ENCODE measurements at places on chromosomes 11 and 22.

DNA sequence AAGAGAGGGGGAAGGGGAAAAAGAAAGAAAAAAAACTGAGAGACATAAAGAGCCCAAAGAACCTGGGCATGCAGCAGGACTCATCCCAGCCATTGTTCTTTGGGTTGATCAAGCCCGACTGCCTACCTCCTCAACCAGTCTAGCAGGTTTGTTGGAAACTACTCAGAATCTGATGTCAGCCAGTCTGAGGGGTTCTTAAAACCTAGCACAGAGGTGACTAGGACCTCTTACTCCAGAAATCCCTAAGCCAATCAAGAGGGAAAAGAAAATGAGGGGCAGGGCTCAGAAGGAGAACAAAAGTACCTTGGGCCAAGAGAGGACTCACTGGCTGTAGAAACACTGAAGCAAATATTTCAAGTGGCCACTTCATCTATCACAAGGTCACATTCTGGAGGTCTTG lies 228.0 kb downstream of the AASDHPPT start:
- no peak for DNase-seq

- DNase-seq = no peak
Measured at GRCh38 chr11:129608711-129609110, 206.9 kb upstream of the TMEM45B start.

- DNase-seq = no peak
Measured at GRCh38 chr11:3089236-3090061, 32.2 kb upstream of the CARS1 start.

GRCh38 chr11:117126223-117126965 lies 17.7 kb upstream of the PAFAH1B2 start:
- no peak for DNase-seq

DNA sequence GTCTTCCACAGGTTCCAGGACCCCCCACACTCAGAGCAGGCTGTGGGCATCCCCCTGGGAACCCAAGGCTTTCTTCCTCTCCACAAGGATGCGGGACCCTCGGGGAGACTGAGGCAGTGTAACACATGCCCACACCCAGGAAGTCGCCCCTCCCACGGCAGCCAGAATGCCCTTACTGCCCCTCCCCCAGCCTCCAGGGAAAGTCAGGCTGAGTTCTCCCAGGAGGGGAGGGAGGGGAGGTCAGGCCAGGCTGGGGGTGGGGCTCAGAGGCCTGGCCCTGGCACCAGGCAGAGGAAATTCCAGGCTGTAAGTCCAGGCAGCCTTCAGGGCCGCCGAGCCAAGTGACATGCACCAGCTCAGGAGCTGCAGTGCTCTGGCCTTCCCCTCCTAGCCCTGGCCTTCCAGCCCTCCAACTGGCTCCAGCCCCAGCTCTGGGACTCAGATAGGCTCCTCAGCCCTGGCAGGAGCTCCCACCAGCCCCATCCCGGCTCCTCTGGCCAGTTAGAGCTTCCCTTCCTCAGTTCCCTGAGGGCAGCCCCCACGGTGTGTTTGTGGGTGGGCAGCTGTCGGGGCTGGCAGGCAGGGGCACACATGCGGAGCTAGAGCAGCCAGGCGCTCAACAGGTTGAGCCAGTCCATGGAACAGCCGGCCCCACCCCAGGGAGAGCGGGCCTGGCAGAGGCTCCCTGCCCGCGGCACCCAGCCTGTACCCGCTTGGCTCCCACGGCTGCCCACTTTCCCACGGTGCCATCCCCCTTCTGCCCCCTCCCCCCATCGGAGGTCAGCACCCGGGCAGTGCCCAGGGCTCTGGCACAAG lies 3.6 kb downstream of the BCL9L start:
- no peak for DNase-seq

DNA sequence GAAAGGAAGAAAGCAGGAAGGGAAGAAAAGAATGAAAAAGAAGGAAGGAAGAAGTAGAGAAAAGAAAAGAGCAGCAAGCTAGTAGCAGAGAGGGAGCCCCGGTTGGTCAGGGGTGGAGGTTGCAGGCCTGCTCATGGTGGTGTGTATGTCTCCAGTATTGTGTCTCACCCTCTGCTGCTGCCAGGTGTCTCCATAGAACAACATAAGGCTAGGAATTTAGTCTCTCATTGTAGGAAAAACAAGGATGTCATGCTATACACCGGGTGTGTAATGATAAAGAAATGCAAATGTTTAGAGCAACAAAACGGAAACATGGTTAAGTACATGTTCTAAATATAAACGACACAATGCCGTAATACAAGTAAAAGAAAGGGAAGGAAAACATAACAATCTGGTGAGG lies 342.5 kb downstream of the NTM start:
- no peak for DNase-seq

DNA sequence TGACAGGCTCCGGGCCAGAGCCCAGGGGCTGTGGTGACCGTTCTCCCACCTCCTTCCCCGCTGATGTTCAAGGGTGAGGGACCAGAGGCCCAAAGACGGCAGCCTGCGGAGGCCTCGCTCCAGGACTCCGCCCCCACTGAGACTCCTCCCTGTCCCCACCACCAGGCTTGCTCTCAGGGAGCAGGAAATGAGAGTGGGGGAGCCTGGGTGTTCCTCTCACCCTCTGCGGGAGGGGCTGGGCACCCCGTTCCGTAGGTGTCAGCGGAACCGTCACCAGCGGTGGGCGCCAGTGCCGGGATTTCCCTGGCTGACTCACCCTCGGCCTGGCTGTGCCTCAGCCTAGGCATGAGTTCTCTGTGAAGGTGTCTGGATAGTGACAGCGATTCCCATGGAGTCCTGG lies 15.7 kb downstream of the DAGLA start:
- DNase-seq = peak; percentile 98

- DNase-seq = no peak
Measured at GRCh38 chr11:131671734-131672133, 301.3 kb downstream of the NTM start.

- peak; percentile 88 for DNase-seq
Measured at GRCh38 chr11:65420979-65421793, 1.4 kb upstream of the NEAT1 start.

DNA sequence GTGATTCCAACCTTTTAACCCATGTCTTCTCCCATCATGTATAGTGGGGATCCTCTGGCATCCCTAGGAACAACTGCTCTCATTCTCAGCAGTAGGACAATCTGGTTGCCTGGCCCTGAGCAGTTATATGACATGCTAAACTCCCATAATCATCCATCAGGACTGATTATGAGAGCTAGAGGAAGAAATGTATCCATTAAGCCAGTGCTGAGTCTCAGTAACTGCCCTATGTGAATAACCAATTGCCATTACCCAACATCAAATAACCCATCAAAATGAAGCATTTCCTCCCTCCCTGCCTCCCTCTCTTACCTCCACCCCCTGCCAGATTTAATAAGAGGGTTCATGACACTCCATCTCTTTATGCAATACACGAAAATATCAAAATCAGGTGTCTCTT lies 277.6 kb downstream of the NXPE2 start:
- DNase-seq = no peak

GRCh38 chr11:78138694-78139421 lies 568 bp downstream of the ALG8 start:
- DNase-seq = no peak

DNA sequence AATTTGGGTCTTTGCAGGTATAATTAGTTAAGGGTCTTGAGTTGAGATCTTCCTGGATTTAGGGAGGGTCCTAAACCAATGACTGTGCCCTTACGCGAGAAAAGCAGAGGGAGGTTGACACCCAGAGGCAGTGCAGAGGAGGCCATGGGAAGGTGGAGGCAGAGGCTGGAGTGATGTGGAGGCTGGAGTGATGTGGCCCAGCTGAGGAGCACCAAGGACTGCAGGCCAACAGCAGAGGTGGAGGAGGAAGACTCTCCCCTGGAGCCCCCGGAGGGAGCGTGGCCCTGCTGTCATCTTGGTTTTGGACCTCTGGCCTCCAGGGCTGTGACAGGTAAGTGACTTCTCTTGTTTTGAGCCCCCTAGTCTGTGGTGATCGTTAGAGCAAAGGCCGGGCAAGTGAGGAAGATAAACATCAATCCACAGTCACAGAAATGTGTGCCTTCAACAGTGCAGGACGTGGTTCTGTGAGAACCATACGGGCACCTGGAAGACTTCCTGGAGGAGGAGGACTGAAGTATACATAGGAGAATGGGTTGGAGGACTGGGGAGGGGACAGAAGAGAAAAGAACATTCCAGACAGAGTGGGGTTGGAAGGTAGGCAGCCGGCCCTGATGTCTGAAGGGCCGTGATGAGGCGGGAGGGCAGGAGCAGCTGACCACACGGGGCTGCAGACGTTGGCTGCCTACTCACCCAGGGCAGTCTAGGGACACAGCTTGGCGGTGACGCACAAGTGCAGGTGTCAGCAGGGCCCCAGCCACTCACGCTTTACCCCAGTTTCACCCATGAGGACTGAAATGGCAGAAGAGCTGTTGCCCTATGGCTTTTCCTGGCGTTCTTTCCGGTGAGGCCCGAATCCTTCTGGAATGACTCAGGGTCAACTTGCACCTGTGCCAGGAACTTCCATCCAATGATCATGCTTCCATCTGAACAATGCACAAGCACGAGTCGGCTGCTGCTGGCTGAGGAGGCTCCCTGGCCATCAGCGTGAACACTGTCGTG lies 270.2 kb downstream of the CTTN start:
- no peak for DNase-seq

GRCh38 chr11:43987384-43988039 lies 45.1 kb downstream of the C11orf96 start:
- DNase-seq = no peak

- DNase-seq = no peak
Measured at GRCh38 chr22:47395481-47395880, 633.0 kb downstream of the TBC1D22A start.

DNA sequence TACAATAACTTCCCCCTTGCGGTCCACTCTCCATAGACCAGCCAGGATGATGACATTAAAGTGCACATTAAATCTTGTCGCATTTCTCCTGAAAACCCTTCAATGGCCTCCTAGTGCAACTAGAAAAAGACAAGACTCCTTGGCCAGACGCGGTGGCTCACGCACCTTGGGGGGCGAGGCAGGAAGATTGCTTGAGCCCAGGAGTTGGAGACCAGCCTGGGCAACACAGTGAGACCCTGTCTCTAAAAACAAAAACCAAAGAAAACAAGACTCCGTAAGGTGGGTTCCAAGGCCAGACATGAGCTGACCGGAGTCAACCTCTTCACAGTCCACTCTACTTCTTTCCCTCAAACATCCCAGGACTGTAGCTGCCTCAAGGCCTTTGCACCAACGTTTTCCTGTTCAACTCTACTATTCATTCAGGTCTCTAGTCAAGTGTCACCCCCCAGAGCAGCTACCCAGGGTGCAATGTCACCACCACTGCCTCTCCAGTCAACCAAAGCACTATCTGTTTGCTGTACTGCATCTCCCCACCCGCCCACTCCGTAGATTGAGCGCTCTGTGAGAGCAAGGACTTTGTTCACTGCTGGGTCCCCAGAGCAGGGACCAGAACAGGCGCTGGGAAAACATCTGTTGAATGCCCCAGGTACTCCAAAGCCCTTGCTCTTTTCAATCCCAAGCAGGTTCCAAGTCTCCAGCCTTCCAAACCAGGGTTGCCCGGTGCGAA lies 739 bp downstream of the ZMAT5 start:
- DNase-seq = peak; percentile 65

DNA sequence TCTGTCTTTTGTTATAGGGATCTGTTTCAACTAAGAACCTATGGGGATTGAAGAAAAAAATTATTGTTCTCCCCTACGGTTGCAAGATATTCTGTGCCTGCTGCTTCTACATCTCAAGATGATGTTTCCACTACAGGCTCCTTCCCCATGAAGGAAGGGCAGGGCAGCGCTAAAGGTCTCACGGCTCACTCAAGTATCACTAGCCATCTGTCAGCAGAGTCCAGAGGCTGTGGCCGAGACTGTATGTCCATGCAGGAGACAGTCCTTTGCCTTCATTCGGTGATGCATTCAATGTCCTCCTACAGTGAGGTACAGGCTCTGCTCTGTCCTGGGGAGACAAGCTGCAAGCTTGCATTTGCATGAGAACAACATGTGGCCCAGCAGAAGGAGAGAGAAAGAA lies 518.0 kb downstream of the OPCML start:
- no peak for DNase-seq

DNA sequence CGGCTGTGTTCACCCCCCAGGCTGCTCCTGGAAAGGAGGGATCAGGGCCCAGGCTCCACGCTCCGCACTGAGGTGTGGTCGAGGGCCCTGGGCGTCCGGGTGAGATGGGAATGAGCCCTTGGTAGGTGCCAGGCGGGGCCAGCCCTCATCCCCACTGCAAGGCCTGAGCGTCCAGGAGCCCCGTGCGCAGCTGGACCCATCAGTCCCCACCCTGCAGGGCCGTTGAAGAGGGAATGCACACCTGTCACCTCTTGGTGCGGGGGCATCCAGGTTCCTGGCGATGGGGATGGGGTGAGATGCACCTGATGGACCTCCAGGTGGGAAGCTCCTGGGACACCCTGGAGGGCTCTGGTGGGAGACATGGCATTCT lies 72.2 kb downstream of the KCNQ1 start:
- no peak for DNase-seq

GRCh38 chr11:17354601-17354991 lies 3.0 kb downstream of the NCR3LG1 start:
- peak; percentile 86 for DNase-seq

GRCh38 chr11:13344818-13345217 lies 67.2 kb downstream of the BMAL1 start:
- DNase-seq = peak; percentile 10

- DNase-seq = no peak
Measured at GRCh38 chr22:41504397-41504796, 35.5 kb downstream of the ACO2 start.

GRCh38 chr11:68340784-68341556 lies 28.6 kb downstream of the LRP5 start:
- DNase-seq = no peak

- no peak for DNase-seq
Measured at GRCh38 chr11:1497600-1497999, 11.0 kb upstream of the MOB2 start.

- DNase-seq = no peak
Measured at GRCh38 chr22:47110817-47111443, 348.5 kb downstream of the TBC1D22A start.

- no peak for DNase-seq
Measured at GRCh38 chr11:117972629-117973502, 13.3 kb upstream of the IL10RA start.

DNA sequence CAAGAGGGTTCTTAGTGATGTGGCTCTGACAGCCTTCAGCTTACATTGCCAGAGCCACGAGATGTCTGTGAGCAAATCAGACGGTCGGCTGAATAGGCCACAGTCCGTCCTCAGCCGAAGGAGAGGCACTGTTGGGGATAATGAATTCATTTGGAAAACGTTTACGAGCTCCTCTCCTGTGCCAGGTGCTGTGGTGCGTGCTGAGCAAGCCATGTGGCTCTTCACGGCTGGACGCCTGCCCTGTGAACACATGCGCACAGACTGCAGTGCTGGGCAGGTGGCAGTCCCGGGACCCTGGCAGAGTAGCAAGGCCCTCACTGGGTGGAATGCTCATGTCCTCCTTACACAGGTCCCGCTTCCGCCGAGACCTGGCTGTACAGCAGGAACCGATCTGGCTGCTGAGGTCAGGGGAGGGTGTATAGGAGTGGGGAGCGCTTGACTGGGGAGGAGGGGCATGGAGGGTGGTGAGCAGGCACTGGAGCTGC lies 6.8 kb downstream of the TBC1D22A start:
- no peak for DNase-seq
